ENCODE measurements at places on chromosomes 13 and 19.

GRCh38 chr19:5360003-5360780 is 19.6 kb upstream of the PTPRS start:
- no peak for DNase-seq

GRCh38 chr19:16359074-16359473 is 34.4 kb downstream of the KLF2 start:
- no peak for DNase-seq

GRCh38 chr13:45492538-45492937 is 27.8 kb downstream of the COG3 start:
- DNase-seq: no peak

DNA sequence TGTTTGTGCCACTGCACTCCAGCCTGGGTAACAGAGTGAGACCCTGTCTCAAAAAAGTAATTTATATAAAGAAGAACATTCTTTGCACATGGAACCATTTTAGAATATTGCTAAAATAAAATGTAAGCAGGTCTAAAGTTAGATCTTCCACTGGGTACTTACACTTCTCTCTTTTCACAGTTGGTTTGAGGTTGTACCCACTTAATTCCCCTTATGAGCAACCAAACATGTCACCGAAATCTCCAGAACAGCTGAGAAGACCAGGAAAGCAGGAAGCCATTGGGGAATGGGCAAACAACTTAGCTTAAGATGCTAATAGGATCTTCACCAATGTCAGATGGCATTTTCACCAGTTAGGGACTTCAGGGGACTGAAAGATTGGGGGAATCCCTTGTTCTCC is 18.8 kb downstream of the NLRP4 start:
- DNase-seq: no peak

GRCh38 chr19:11485245-11485837 is 4.5 kb upstream of the ELAVL3 start:
- DNase-seq: no peak

DNA sequence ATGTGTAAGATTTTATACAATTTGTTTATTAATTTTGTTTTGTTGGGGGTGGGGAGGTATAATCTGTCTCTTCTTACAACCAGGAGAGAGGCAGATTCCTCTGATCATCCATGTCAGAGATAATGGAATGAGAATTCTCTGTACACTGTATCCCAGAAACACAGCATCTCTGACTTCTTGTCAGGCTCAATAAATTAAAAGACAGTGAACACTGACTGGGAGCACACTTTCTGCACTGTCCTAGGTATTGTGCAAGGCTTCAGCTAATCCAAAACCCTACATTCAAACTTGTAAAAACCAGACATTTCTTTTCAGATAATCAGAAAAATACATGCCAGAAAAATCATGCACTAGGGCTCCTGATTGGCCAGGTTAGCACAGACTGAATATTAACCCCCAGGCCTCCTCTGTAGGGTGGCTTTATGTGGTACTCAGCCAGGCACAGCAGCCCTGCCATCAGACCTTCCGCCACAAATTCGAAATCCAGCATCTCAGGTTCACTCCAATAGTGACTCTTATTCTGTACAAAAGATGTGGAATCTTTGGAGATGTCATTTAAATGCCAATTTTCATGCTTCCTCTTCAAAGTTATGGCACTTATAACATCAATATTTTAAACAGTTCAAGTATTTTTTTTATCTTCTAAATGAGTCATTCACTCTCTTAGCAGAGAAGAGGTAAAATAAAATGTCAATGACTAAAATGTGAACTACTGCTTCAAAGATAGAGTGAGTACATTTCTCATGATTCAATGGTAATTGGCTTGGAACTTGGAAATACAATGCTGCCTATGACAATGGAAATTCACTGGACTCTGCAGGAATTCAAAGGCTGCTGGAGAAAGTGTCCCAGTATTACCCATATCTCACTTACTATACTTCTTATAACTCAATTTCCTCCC is 211.5 kb downstream of the KLF12 start:
- DNase-seq: no peak

DNA sequence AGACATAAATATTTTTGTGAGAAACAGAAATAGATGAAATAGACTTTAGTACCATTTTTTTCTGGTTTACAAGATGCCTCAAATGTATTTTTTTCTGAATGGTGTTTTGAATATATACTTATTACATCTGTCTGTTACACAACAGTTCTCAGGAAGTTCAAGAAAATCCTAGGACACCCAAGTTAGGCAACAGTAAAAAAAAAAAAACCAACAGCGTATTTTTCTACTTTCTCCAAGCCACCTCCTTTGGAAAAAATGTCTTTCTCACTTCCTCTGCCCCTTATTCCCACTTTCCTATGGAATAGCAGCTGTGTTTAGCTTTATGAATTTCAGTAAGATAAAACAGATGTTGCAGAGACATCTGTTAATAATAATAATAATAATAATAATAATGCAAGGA is 489.6 kb upstream of the KLF12 start:
- DNase-seq: no peak

DNA sequence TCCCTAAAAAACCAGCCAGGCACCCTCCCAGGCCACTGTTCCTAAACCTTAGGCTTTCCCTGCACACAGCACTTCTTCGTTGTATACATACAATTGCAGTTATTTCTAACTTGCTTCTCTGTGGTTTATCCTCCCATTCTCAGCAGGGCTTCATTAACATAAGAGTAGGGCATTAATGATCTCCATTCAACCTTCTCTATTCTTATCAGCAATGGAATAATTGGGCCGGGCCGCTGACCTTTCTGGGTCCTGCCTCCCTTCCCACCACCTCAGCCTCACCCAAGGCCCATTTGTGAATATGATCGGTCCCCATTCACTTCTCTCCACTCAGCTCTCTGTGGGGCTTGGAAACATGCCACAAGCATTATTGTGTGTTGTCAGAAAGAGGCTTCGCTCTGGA is 184.2 kb downstream of the SUCLA2 start:
- no peak for DNase-seq

- DNase-seq: no peak
These were observed 77.7 kb downstream of the COL4A1 start for GRCh38 chr13:110228936-110229904.

DNA sequence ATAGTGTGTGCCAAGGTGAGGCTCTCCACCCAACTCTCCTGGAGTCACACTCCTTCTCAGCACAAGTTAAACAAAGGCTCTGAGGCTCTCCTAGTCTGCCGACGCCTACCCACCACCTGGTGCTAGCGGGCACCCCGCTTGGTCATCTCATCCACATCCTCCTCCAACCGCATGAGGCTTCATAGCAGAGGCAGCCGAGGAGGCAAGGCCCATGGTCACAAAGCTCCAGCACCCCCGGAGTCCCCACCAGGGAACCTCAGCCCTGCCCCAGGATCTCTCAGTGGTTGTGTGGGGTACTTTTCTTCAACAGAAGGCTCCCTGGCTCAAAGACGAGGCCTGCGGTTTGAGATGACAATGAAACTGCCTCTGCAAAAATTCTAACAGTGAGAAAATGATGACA is 43.0 kb downstream of the STK24 start:
- no peak for DNase-seq

GRCh38 chr13:83168590-83168989 is 713.7 kb downstream of the SLITRK1 start:
- DNase-seq: no peak

- no peak for DNase-seq
These were observed 12.2 kb upstream of the KLK12 start for GRCh38 chr19:51047031-51047335.

DNA sequence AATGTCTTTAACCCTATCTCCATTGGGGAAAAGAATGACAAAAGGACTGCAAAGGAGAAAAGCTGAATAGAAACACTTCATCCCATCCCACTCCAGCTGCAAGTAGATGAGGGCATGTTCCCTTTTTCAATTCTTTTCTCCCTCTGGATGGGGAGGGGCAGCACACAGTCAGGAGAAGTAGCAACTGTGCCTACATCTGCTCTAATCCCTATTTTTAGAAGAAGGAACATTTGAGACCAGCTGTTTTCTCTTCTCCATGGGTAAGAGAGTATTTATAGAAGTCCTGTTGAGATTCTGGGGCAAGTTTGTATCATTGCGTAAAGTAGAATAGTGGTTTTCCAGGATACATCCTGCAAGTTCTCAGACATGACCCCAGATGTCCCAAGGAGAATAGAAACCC is 9.3 kb upstream of the GTF3A start:
- DNase-seq: no peak

GRCh38 chr13:37769078-37769477 is 100.5 kb downstream of the TRPC4 start:
- DNase-seq: no peak

DNA sequence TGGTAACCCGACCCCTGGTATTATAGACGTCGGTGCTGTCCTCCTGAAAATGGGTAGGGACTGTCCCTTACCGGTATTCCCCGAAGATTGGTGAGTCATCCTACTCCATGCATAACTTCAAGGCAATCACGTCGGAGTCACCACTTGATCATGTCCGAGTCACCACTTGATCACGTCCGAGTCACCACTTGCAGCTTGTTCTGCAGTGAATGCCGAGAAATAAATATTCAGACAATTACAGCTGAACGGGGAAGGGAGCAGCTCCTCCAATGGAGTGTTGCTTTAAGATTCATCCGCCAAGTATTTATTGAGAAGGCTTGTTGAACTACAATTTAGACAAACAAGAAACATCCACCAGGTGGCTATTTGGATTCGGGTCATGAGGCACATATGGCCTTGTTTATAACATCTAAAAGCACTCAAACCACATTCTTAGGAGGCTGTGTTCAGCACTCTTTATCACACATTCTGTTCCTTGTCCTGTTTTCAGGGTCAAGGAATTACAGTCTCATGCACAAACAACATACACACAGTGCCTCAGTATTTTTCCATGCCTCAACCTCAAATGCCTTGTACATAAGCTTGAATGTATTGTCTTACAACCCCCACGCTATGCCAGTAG is 43.1 kb downstream of the ZNF726 start:
- no peak for DNase-seq

GRCh38 chr13:113166266-113166665 is 7.8 kb downstream of the PROZ start:
- no peak for DNase-seq

DNA sequence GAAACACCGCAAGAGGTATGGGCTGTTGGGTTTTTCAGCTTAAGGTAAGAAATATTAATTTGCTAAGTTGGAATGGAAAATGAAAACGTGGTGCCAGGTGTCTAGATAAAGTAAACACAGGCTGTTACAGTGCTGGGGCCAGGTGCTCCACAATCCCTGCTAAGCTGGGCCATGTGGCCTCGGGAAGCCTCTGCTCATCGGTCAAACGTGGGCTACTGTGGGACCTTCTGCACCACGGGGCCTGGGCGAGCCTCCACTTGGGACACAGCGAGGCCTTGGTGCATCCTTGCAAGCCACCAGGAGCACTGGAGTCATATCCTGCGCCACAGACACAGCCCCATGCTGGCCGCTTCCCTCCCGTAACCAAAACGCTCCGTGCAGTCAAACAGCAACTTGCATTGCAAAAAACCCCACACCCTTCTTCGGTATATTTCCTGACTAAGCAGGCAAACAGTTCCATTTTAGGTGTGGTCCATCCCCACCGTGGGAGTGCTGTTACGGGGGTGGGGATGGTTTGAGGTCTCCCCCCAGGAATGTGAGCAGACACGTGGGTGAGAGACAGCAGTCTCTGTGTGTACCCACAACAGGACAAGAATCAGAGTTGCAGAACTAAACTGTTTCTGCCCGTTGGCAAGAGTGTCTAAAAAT is 96.3 kb upstream of the SOX1 start:
- DNase-seq: no peak

- DNase-seq: no peak
These were observed 262.7 kb downstream of the DNAJC15 start for GRCh38 chr13:43285933-43286597.
